ENCODE measurements at places on chromosomes 16 and 17.

- no peak for DNase-seq
Observed at GRCh38 chr16:67305216-67306071, 21.1 kb downstream of the KCTD19 start.

DNA sequence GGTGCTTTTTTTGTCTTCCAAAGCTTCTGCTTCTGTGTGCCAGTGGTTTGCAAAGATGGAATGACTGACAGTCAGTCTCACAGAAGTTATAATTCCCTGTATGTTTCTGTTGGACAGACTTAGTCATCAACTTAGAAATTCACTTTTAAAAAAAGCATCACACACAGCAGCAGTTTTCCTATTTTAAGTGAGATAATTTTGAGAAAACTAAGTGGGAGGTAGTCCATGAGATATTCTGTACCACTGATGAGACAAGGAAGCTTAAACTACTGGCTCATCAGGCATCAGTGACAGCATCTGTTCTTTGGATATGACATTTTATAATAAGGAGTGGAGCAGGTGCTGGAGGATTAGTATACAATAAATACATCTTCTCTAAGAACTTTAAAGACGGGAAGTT lies 20.0 kb downstream of the CNP start:
- DNase-seq = no peak

DNA sequence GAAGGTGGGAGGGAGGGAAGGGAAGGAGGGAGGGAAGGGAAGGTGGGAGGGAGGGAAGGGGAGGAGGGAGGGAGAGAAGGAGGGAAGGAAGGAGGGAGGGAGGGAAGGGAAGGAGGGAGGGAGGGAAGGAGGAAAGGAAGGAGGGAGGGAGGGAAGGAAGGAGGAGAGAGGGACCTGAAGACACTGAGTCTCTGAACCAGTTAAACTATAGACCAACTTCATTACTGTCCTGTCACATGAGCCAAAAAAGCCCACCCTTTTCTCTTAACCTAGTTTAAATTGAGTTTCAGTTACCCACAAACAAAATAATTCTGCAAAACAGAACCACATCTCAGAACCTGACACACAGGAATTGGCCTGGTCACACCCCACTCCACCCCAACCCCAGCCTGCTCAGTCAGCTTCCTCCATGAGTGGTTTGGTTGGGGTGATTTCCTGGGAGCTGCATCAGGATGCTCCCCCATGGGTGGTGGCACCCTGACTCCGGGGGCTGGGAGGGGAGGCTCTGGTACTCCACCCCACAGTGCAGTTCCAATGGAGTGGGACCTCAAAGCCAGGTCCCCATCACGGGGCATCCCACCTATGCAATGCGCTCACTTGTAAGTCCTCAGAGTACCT lies 4.7 kb upstream of the PRR29 start:
- DNase-seq = no peak

DNA sequence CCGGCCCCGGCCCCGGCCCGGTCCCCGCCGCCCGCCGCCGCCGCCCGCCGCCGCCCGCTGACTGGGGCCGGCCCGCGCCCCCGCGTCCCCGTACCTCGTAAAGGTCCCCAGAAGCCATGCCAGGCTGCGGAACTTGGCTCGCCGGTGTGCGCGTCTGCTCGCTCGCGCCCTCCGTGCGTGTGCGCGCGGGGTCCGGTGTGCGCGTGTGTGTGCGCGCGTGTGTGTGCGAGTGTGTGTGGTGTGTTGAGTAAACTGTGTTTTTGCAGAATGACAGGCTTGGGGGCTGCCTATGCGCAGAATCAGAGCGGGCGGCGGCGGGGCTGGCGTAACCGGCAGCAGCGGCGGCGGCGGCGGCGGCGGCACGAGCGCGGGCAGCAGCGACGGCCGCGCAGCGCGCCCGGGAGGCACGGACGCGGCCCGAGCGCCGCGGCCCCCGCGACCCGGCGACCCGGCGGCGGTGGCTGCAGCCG lies 307 bp downstream of the CDYL2 start:
- DNase-seq = peak; percentile 34

GRCh38 chr17:35768797-35769196 lies 8.1 kb downstream of the C17orf50 start:
- no peak for DNase-seq

DNA sequence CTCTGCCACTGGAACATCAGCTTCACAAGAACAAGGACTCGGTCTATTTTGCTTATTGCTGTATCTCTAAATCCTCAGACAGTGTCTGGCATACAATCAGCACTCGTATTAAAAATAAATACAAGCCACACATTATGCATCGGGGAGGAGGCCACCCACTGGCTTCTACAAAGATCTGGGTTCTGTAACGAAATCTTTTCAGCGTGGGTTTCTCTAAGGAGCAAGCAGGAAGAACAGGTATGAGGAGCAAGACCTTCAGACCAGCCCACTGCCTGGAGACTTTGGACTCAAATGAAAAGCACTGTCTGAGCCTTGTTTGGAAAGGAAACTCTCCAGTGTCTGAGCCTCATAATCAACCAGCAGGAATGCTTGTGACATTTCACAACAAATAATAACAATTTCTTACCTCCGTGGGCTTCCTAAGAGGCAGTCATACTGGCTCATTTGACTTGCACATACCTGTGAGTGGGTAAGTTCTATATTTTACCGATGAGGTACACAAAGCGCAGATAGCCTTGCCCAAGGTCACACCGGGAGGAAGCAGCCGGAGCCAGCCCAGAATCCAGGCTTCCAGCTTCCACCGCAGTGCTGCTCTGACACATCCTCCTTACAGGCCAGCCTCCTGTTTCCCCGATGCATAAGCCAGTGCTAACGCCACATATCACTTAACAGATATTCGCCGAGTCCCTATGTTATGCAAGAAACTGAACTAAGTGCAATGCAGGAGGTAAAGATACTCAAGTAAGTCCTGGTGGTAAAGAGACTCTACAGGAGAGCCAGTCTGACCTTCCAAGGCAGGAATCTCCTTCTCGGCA lies 118.6 kb upstream of the TNRC6C start:
- peak; percentile 30 for DNase-seq

GRCh38 chr17:72005332-72006163 lies 115.3 kb upstream of the SOX9 start:
- no peak for DNase-seq
